ENCODE measurements at places on chromosomes 12 and 14.

- H3K4me3 ChIP-seq = no peak overlapping the region
- H3K27me3 ChIP-seq = no peaks in the 10 kb centered on the region
- peak; percentile 79 for DNase-seq
- no peak overlapping the region for H3K27ac ChIP-seq
- H3K36me3 ChIP-seq = no peaks in the 10 kb centered on the region
Observed at GRCh38 chr12:106297681-106298080, 4.9 kb upstream of the TCP11L2 start.

DNA sequence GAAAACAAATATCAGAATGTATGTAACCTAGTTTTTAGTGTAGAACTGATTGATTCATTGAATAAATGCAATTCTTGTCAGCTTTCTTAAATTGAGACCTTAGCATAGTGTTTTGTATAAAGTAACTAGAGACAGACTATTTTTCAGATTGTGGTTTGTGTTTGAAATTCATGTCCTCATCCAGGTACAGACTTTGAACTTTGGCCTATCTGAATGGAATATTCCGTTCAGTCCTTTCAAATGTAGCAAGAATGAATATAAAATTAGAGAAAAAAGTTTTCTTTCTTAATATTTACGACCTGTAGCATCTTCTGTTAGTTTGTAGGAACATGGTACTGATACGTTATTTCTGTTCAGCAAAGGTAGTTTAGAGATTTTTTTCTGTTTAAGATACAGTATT lies 378.4 kb upstream of the RGS6 start:
- no peak overlapping the region for H3K27ac ChIP-seq
- DNase-seq = no peak
- no peak overlapping the region for H3K4me3 ChIP-seq
- no peaks in the 10 kb centered on the region for H3K4me1 ChIP-seq
- H3K27me3 ChIP-seq = no peaks in the 10 kb centered on the region
- no peaks in the 10 kb centered on the region for H3K36me3 ChIP-seq

DNA sequence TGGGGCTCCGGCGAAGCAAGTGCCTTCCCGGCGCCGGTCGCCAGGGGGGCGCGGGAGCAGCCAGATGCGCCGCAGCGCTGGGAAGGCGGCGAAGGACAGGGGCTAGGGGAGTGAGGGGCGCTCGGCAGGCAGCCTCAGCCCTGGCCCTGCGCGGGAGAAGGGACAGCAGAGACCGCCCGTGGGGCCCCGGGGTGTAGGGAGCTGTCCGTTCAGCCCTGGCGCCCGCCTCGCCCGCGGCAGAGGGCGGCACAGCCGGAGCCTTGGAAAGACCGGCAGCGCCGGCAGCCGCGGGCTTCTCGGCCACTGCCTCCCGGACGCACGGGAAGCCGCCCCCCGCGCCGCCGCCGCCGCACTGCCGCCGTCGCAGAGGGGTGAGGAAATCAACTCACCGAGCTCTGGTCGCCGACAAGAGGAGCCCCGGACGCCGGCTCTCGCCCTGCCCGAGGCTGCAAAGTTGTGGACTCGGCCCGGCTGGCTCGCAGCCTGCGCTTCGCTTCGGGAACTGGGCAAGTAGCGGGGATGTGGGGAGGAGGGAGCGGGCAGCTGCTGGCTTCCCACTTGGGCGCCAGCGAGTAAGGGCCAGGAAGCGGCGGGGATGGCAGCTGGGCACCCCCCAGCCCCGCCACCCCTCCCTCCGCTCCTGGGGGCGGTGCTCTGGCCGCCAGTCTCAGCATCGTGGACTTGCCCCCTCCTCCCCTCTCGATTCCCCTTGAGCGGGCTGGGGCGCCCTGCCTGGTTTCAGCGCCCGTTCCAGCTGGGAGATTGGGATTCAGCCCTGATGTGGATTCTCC lies at the start of gene ZDHHC22:
TSS of gene ZDHHC22 (minus strand) at position 578 of the 791 bp plus-strand sequence. CDS start 2,053 bp downstream, outside the sequence.
- no peaks in the 10 kb centered on the region for H3K27me3 ChIP-seq
- peak within 1 kb of the TSS; percentile 80 for H3K4me3 ChIP-seq
- DNase-seq = peak; percentile 80
- peaks cover 9% of the 10 kb centered on the region for H3K36me3 ChIP-seq

- no peak overlapping the region for H3K27ac ChIP-seq
- H3K4me1 ChIP-seq = peaks cover 8% of the 10 kb centered on the region
- no peak overlapping the region for H3K4me3 ChIP-seq
- no peaks in the 10 kb centered on the region for H3K36me3 ChIP-seq
Observed at GRCh38 chr12:79414252-79414651, 276.5 kb downstream of the PAWR start.

- H3K36me3 ChIP-seq = no peaks in the 10 kb centered on the region
- no peaks in the 10 kb centered on the region for H3K27me3 ChIP-seq
- H3K4me1 ChIP-seq = 0 out of 2 replicates have a peak, but pooled peaks cover 3% of the 10 kb centered on the region
- no peak for DNase-seq
Observed at GRCh38 chr14:94171208-94171607, 2.9 kb upstream of the PPP4R4 start.

- H3K4me3 ChIP-seq = no peak overlapping the region
- DNase-seq = no peak
- H3K27ac ChIP-seq = no peak overlapping the region
- no peaks in the 10 kb centered on the region for H3K36me3 ChIP-seq
Observed at GRCh38 chr12:45098766-45099165, 47.9 kb upstream of the DBX2 start.

DNA sequence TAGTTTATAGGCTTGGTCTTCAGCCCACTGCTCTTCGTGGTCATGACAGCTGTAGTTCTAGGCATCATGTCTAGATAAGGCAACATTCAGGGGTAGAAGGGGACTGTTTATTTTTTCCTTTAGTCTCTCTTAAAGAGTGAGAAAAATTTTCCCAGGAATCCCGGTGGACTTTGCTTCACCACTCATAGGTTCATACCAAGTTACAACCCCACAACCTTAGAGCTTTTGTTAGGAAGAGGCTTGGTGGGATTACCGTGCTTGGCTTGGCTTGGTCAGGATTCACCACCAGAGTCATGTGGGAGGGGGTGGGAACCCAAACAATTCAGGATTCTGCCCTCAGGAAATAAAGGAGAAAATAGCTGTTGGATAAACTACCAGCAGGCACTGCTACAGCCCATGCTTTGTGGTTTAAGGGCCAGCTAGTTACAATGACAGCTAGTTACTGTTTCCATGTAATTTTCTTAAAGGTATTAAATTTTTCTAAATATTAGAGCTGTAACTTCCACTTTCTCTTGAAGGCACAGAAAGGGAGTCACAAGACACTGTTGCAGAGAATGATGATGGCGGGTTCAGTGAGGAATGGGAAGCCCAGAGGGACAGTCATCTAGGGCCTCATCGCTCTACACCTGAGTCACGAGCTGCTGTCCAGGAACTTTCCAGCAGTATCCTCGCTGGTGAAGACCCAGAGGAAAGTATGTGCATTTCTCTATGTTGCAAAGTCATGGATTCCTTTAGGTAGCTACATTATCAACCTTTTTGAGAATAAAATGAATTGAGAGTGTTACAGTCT lies 25.9 kb upstream of the PAPLN start:
- no peak overlapping the region for H3K27ac ChIP-seq
- H3K36me3 ChIP-seq = peaks cover 32% of the 10 kb centered on the region
- H3K4me1 ChIP-seq = no peaks in the 10 kb centered on the region
- DNase-seq = no peak
- no peaks in the 10 kb centered on the region for H3K27me3 ChIP-seq
- no peak overlapping the region for H3K4me3 ChIP-seq
